ENCODE measurements at places on chromosomes 4 and X.

GRCh38 chr4:25310066-25310802 is 2.3 kb upstream of the ZCCHC4 start:
- DNase-seq: no peak

DNA sequence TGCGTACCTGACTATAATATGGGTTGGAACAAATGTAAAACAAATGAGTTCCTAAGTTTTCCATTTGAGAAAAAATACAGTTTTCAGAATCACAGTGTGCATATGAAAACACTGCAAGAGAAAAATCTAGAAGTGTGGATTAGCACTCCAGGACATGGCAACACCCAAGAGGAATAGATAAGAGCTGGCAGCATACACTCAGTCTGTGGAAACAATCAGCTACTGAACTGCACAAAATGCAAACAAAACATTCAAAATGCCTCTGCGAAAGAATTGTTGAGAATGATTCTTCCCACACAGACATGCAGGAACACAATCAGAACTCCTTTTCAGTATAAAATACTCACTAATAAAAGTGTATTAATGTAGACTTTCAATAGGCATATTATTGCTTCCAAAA is 39.9 kb downstream of the ATP8A1 start:
- DNase-seq: no peak

- no peak for DNase-seq
Observed at GRCh38 chr4:79598801-79599200, 190.8 kb upstream of the GK2 start.

DNA sequence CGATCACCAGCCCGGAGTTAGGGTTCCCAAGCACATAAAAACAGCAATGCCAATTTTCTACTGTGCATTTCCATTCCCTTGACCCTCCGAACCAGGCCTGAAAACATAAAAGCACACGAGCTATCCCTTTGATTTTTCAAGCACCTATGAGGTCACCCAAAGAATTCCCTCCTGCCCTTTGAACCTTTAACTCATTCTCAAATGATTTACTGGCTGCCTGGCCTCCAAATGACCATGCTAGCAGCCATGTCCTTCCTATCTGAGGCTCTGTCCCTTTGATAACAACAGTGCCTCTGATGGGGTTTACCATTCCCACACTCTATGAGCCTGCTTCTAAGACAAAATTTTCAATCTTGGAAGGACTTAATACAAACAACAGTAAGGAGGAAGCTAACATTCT is 15.2 kb downstream of the SHROOM4 start:
- no peak for DNase-seq

- no peak for DNase-seq
Observed at GRCh38 chr4:114034189-114034588, 54.7 kb upstream of the ARSJ start.

- no peak for DNase-seq
Observed at GRCh38 chr4:573122-573892, 2.8 kb downstream of the TMEM271 start.

- no peak for DNase-seq
Observed at GRCh38 chrX:148541584-148541940, 41.1 kb downstream of the AFF2 start.

GRCh38 chr4:72006586-72006985 is 25.2 kb upstream of the NPFFR2 start:
- DNase-seq: no peak

GRCh38 chrX:20352504-20352903 is 85.8 kb upstream of the RPS6KA3 start:
- no peak for DNase-seq

DNA sequence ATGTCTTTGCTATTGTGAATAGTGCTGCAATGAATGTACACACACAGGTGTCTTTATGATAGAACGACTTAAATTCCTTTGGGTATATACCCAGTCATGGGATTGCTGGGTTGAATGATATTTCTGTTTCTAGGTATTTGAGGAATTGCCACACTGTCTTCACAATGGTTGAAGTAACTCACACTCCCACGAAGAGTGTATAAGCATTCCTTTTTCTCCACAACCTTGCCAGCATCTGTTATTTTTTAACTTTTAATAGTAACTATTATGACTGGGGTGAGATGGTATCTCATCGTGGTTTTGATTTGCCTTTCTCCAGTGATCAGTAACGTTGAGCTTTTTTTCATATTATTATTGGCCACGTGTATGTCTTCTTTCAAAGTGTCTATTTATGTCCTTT is 17.6 kb upstream of the DCUN1D4 start:
- DNase-seq: no peak

- no peak for DNase-seq
Observed at GRCh38 chrX:2828344-2828958, at the start of gene GYG2. TSS of gene GYG2 (plus strand) at chrX:2828930. CDS start at chrX:2830189, 1,259 bp downstream.

DNA sequence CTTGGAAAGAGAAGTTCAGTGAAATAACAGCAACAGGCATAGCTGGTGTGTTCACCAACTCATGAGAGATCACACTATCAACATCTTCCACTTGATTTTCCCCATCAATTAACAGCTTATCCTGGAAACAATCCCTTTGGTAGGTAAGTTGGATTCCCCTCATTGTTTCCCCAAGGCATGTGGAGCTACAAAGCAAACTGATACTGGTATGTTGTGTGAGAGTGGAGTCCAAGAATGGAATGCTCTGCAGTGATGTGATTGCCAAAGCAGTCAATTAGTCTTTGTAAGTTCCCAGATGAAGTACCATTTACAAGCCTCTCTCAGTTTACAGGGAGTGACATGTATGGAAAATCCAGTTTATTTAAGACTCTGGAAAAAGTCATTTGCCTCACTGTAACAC is 13.7 kb upstream of the XAGE2 start:
- DNase-seq: no peak

GRCh38 chrX:147626605-147627004 is 285.1 kb upstream of the FMR1 start:
- DNase-seq: no peak

DNA sequence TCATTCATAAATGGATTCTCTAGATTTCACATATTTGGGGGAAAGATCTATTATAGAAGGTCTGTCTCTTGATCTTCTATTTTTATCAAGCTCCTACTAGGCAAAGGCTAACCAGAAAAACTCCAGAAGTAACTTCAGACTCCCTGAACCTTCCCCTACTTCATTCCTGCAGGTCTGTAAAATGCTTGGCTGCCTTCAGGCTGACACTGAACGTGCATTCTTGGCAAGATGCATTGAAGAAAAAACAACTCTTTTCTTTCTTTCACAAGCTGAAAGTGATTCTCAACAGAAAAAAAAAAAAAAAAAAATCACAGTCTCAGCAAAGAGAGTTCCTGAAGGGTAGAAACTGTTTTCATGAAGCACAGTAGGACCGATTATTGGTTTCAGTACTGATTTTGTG is 12.7 kb downstream of the OPHN1 start:
- DNase-seq: no peak

DNA sequence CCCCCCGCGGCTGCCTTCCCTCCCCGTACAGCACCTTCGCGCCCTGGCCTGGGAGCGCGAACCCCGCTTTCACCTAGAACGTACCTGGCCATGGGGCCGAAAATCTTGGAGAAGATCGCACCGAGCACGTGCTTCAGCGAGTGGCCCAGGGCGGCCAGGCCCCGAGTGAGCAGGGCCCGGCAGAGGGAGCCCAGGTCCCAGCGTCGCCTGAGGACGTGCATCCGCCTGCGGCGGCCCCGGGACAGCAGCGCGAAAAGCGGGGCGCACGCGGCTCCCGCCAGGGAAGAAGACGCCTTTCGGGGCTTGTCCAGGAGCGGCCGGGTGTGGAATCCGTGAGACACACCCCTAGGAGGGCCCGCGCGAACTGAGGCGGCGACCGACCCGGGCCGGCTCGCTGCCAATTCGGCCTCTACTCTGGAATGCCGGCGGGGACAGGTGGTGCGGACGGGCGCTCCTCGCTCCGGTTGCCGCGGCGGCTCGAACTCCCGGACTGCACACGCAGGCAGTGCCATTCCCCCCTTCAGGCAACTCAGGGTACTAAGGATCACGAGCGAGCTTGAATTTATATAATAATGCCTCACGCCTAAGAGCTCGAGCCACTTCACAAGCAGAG is at the start of gene HS6ST2:
Gene HS6ST2 (minus strand): TSS at position 539 of the 613 bp plus-strand sequence.
- peak; percentile 0 for DNase-seq

GRCh38 chr4:101701551-101701950 is 89.0 kb upstream of the BANK1 start:
- no peak for DNase-seq

DNA sequence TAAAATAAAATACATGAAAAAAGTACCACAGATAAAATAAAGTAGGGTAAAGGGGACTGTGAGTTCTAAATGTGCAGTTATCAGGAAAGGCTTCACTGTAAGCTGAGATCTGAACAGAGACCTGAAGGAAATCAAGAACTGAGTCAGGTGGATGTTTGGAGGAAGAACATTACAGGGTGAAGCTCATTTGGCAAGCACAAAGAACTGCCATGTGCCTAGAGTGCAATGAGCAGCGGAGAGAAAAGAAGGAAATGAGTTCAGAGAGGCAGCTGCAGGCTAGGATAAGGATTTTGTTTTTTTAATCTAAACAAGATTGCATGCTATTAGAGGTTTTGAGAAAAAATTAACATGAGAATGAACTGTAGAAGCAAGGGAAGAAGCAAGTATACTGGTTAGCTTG is 373.1 kb downstream of the STPG2 start:
- DNase-seq: no peak

DNA sequence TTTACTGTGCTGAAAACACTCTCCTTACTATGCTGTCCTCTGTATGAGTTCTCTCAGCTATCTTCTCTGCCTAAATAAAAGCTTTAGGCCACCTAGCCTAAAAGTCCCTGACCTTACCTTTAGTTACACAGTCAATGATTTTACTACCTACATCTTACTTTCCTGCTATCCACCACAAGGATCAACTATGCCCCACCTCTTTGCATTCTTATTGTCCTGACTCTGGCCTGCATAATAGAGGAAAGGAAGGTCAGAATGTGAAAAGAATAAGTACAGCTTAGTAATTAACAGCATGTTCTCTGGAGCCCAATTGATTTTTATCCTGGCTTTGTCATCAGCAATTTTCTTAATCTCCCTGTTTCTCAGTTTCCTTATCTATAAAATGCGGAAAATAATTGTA is 1257.8 kb downstream of the RPA4 start:
- no peak for DNase-seq

GRCh38 chrX:13719192-13719856 is 15.1 kb downstream of the TRAPPC2 start:
- no peak for DNase-seq

- DNase-seq: peak; percentile 69
Observed at GRCh38 chr4:30717208-30718020, 2.8 kb upstream of the PCDH7 start.

DNA sequence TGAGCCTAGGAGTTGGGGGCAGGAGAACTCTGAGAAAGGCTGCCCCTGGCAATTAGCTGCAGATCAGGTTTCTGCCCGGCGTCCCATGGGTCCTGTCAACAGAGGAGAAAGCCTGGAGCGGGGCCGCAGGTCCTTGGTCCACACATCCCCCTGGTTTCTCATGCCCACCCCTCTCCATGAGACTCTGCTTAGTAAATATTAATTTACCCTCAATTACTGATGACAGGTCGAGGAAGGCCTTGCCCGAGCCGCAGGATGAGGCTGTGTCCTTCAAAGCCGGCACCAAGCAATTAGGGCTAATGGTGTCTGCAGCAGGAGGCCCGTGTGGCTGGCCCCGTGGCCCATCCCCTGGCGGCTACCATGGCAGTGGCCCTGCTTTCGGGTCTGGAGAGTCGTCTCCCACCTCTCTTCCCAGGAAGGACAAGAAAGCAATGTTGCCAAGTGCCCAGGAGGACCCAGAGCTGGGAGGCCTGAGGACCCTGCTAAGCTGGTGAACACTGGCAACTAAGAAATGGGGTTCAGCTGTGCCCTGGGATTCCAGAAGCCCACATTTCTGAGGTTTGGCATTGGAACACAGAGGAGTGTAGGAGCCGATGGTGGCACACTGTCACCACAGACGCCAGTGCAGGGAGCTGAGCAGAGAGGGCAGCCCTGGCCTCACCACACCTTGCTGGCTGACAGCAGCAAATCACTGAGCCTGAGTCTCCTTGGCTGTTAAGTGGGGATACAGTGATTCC is 114.6 kb downstream of the CPZ start:
- DNase-seq: no peak

- DNase-seq: peak; percentile 30
Observed at GRCh38 chr4:11428899-11429698, 405 bp upstream of the HS3ST1 start.

DNA sequence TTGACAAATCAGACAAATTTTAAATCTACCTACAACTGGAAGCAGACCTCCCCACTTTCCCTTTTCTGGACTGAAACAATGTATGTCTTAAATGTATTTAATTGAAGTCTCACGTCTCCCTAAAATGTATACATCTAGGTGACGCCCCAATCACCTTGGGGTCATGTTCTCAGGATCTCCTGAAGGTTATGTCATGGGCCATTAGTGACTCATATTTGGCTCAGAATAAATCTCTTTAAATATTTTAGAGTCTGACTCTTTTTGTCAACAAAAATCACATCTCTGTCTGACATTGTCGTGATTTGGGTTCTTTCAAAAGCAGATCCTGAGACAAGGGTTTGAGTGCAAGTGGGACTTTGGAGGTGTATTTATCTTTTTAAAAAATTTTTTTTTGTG is 26.2 kb upstream of the BOD1L1 start:
- DNase-seq: no peak

DNA sequence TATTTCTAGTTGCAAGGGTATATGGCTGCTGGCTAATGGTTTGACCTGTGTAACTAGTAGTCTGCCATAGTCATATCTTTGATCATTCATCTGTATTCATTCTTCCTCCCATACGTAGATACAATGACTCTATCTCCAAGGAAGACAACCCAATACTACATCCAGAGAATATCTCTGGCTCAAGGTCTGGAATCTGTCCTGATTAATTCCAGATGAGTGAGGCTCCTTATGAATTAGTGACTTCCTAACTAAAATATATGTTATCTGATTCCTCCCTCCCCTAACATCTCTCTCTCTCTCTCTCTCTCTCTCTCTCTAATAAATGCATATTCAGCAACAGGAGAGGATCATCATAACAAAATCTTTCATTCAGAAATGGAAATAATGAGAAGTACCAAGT is 641.5 kb downstream of the FAT4 start:
- no peak for DNase-seq

DNA sequence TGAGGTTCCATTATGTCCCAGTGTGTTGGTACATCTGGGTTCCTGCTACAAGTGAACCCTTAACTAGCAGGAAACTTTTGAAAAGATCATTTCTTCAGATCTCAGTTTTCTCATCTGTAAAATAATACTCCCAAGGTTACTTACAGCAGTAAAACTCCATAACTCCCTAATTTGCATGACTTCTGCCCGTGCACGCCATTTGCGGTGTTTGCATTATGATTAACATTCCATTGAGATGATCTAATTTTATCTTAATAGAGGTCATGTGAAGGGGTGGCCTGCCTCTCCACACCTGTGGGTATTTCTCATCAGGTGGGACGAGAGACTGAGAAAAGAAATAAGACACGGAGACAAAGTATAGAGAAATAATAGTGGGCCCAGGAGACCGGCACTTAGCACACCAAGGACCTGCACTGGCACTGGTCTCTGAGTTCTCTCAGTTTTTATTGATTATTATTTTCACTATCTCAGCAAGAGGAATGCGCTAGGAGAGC is 219.8 kb downstream of the TLL1 start:
- no peak for DNase-seq

GRCh38 chrX:24020306-24020876 is 6.6 kb downstream of the KLHL15 start:
- no peak for DNase-seq

- no peak for DNase-seq
Observed at GRCh38 chrX:44997282-44997812, 124.4 kb downstream of the KDM6A start.
